WERI-Rb-1 (cell line): ENCODE measurements at places on chromosomes 7 and 10.
A peak's percentile ranks its signal among the peaks of the same experiment; 100 is the strongest.

GRCh38 chr7:6286486-6286885 lies 14.1 kb upstream of the CYTH3 start:
- no peak for DNase-seq

GRCh38 chr7:76262683-76263402 lies 39.6 kb upstream of the HSPB1 start:
- peak; percentile 76 for DNase-seq

GRCh38 chr10:93091960-93092359 lies 18.3 kb downstream of the CYP26A1 start:
- no peak for DNase-seq

GRCh38 chr10:48968036-48968435 lies 28.4 kb upstream of the LRRC18 start:
- no peak for DNase-seq

DNA sequence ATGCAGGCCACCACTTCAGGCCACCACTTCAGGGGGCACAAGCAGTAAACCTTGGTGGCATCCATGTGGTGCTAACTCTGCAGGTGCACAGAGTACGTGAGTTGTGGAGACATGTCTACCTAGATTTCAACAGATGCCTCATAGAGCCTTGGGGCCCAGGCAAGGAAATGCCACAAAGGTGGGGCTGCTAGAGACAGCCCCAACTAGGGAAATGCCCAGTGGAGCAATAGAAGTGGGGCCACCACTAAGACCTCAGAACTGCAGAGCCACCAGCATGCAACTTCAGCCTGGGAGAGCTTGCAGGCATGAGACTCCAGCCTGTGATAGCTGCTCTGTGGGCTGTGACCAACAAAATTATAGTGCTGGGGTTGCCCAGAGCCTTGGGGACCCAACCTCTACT lies 107.6 kb downstream of the DNAJC1 start:
- no peak for DNase-seq

DNA sequence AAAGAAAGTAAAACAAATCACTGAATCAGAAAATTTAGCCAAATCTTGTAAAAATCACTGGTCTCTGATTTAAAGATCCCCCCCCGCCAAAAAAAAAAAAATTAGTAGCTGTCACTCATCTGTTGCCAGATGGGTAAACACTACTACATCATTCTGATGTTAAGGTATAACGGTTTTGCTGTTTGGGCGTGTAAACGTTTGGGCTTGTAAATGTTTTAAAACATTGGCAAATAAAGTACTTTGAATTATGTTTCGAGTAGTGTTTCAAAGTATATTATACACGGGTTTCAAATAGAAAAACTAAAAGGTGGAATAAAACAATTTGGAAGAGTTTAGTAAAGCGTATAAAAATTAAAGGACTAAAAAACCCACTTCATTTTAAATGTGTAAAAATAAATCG lies 1.5 kb downstream of the TMEM229A start:
- DNase-seq: no peak

DNA sequence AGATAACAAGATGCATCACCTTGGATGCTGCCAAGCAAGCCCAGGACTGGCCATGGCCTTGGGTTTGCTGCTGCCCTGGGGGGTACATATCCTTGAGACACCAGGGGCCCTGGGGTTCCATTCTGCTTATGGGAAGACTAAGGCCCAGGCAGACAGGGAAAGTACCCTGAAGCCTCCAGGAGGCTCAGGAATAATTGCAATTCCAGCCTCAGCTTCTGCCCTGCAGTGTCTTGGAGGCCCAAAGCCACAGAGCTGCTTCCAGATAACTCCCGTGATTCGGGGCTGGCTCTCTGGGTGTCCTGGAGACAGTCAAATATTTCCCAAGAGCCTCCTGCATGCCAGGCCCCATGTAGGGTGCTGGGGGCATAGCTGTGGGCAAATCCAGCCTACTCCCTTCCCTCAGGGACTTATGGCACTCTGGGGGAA lies 22.6 kb downstream of the MYL10 start:
- no peak for DNase-seq

DNA sequence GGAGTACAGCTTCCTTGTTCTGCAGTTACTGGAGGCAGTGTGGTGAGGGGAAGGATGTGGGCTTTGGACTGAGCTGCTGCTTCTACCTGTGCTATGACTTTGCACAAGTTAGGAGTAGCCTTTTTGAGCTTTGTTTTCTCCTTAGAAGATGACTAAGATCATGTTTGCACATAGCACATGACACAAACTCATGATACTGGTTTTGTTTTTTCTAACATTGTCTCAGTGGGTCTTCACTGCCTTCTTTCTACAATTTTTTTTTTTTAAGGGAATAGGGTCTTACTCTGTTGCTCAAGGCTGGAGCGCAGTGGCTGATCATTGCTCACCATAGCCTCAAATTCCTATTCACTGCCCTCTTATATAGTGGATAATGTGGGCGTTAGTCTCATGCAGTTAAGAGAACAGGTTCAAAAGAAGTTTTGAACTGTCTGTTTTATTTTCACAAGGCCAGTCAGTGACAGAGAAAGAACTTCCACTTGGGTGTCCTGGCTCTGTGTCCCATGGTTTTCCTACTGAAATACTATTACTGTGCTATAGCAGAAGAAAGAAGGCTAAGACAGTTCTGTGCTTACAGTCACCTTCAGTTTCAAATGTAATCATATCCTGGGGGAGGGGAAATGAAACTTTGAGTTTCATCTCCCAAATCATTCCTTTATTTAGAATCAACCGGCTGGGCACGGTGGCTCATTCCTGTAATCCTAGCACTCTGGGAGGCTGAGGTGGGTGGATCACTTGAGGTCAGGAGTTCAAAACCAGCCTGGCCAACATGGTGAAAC lies 72.0 kb downstream of the KAT6B start:
- DNase-seq: no peak

GRCh38 chr10:88840104-88840503 lies 11.5 kb downstream of the ANKRD22 start:
- no peak for DNase-seq

DNA sequence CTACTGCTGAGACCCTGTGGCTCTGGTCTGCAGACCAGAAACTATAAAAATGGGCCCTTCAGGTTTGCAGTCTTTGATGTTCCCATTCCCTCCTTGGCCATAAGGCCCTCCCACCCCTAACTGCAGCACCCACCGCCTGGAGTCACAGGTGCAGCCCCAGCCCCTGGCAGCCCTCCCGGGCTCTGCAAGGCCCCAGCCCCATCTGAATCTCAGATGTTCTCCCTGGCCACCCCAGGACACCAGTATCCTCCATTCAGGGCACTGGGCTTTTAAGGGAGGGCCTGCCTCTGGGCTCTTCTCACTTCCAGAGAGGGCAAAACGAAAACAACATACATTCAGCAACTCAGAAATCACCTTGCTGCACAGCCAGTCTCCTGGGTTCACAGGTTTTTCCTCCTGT lies 107.7 kb upstream of the RET start:
- DNase-seq: no peak

GRCh38 chr7:152459724-152460251 lies 24.0 kb upstream of the KMT2C start:
- DNase-seq: no peak

GRCh38 chr10:14695847-14696480 lies 78.7 kb downstream of the FAM107B start:
- DNase-seq: no peak

GRCh38 chr7:133253519-133253875 lies 619 bp downstream of the EXOC4 start:
- DNase-seq: no peak

DNA sequence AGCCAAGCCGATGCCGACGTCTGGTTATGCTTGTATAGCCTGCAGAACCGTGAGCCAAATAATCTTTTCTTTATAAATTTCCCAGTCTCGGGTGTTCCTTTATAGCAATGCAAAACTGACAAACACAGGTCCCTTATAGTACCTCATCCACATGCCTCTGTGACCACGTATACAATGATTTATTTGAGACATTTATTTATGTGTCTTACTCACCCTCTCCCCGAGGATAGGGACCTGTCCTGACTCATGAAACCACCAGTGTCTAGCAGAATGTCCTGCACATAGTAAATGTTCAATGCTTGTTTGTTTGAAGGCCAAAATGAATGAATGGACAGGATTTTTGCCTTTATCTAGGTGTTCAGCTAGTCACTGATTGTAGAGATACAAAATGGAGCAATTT lies 147.9 kb upstream of the FZD8 start:
- DNase-seq: no peak

DNA sequence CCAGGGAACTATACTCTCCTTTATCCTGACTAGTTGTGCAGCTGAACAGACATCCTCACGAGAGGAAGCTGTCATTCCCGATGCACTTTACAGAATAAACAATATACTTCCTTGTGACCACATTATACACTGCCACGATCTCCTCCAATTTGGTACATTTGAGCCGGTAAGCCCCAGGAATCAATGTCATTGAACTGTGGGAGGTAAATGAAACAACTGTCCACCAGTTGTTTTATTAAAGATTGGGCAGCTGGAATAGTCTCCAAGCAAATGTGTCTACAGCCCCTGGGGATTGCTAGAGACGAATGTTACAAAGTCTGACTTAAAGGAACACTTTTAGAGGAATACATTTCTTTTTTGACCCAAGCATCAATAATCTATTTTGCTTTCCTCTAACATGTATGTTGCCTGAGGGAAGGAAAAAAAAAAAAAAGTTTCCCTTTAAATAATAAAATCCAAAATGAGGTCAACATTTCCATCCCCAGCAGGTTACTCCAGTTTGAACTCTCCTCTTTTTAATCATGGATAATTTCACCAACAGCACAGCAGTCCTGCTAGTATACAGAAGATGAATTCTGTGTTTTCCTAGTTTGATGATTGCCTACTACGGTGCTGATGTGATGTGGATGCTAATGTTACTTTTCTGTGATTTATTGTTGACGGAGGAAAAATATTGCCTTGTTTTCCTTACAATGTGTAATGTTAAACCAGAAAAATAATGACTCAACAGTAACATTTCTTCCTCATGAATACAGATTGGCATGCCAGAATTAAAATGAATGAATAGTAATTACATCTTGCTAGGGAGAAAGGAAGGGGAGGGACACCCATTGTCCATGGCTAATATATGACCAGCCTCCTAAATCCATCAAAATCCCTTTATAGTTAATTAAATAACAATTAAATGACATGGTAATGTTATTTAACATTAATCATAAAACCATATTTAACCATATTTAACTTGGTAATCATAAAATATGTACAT lies 360.9 kb downstream of the NEBL start:
- DNase-seq: no peak

GRCh38 chr7:90180649-90181048 lies 26.4 kb downstream of the STEAP1 start:
- DNase-seq: no peak
